Stimulated activated memory B cell treated with anti-CD40 and anti-IgM and Interleukin-4, amounts not matched to agents 10 μg/mL and 1 μg/mL and 100 μg/mL, for 72 hours (primary cell): ENCODE measurements at places on chromosomes 5 and 9.
A peak's percentile ranks its signal among the peaks of the same experiment; 100 is the strongest.

DNA sequence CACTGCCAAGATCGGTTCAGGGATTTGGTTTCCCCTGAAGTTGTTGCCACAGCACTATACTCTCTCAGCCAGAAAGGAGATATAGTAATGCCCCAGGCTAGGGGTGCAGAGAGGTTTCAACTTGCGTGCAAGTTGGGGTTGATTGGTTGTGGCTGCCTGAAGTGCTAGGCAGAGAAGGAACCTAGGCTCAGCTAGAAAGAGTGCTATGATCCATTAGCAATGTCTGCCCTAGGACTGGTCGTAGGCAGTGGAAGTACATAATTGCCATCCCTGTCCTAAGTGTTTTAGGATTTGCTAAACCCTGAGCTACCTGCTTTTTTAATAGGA lies 136.6 kb upstream of the SMIM23 start:
- ATAC-seq = no peak

DNA sequence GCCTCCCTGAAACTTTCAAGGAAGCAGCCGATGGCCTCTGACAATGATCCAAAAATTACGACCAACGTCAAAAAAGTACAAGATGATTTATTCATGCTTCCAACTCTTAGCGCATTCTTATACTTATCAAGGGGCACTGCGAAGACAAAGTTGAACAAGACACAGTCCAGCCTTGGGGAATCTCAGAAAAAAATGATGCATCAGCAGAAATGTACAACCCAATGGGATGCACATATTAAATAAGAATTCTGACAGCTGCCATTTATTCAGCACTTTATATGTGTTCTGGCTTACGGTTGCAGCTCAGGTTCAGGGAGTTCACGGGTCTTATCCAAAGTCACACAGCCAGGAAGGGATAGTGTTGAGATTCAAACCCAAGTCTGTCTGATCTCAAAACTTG lies 96.0 kb upstream of the CPLX2 start:
- no peak for ATAC-seq

- ATAC-seq = peak; percentile 42
These were observed 173.5 kb upstream of the FOXD4L5 start for GRCh38 chr9:65458465-65458864.

GRCh38 chr5:72947498-72947897 lies 8.3 kb upstream of the FCHO2 start:
- ATAC-seq = no peak

- ATAC-seq = no peak
These were observed 1578.8 kb upstream of the WWC1 start for GRCh38 chr5:166712447-166713185.

- ATAC-seq = no peak
These were observed 156.5 kb upstream of the NFIL3 start for GRCh38 chr9:91580136-91580535.

- ATAC-seq = no peak
These were observed 624.1 kb downstream of the ISL1 start for GRCh38 chr5:52007230-52007858.

DNA sequence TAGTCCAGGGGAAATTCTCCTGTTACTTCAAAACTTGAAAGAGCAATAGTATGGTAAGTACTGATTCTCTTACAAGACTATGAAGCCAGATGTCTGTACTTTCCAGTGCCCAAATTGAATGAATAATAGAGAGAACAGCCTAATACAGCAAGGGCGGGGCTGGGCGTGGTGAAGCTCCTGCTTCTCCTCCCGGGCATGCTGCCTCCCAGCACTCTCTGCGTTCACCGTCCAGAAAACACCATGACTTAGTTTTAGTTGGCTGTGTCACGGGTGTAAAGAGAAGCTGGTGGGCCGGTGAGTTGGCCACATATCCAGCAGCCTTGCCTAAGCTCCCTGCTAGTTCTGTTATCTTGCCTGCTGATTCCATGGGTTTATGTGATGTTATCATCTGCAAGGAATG lies 40.7 kb upstream of the ADAMTS2 start:
- ATAC-seq = no peak

DNA sequence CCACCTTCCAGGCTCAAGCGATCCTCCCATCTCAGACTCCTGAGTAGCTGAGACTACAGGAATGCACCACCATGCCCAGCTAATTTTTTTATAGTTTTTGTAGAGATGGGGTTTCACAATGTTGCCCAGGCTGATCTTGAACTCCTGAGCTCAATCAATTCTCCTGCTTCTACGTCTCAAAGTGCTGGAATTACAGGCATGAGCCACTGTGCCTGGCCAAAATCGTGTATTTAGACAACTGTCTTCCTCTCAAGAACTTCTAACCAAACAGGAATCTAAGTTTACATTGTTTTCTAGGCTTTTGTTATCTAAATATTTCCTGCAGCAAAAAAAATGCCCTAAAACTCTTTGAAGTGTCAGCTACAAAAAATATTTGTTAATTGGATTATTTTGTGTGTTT lies 78.8 kb downstream of the NLN start:
- ATAC-seq = no peak

DNA sequence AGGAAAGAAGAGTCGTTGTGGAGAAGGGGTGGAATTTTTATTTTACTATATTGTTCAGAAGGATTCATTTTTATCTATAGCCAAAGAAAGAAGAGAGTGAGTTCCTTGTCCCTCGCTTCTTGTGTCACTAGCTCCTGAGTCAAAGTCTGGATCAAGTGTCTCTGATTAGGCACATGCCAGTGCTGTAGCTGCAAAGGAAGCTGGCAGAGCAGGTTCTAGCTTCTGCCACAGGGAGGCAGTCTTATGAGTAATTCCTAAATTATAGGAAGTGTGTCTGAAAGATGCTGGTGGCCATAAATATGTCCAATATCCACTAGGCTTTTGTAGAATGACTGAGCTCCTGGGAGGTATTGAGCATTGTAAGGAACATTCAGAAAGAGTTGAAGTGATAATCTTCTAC lies 84.7 kb downstream of the DOCK2 start:
- no peak for ATAC-seq

- ATAC-seq = peak; percentile 82
These were observed 1173.4 kb upstream of the ACO1 start for GRCh38 chr9:31210978-31211570.

DNA sequence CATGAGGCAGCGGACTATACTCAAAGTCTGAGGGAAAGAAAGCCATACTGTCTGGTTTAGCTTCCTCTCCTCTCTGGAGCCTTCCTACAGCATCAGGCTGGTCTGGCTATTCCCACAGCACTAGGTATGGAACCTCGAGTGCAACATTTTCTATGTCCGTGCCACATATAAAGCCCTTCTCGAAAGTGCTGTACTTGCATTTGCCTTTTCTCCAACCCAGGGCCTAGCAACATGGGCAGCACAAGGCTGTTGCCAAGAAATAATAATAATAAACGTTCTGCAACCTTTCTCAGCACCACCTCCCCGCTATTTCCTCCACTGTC lies 804 bp downstream of the MED10 start:
- ATAC-seq = no peak

GRCh38 chr9:120698766-120699165 lies 15.5 kb downstream of the MEGF9 start:
- ATAC-seq = no peak

DNA sequence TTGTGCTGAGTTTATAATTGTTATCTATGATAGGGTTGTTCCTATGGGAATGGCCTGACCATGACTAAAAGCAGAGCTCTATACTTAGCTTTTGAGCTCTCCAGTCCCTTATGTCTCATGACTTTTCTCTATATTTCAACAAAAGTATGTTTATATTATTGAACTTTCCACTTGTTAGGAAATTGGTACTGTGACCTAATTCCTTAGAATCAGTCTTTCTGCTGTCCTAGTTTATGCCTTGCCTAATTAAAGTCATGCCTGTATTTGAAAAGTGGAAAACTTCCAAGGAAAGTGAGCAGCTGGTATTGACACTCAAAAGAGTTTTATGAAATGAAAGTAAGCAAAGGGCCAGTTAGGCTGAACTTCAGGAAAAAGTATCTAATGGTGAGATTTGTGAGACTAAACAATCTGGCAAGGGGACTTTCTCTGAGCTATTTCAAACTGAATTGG lies 68.6 kb downstream of the XRCC4 start:
- no peak for ATAC-seq

DNA sequence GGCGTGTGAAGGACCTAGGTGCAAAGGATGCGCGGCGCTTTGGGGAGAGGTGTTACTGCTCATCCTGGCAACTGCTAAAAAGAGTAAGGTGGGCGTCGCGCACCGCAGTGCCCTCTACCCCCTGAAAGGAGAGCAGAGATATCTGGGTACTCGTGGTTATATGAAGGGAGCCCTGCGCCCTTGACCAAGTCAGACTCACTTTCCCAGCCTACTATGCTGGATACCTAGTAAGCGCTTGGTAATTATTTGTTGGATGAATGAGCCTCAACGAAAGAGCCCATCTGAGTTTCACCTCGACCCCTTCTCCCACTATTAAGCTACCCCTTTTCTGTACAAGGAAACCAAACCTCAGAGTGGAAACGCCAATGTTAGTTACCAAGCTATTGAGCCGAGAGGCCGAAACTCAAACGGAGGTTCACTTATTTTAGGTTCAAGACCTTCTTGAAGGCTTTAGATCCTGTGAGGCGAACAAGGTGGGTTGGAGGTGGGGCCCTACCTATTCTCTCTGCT lies 8.0 kb downstream of the LHX6 start:
- ATAC-seq = no peak

DNA sequence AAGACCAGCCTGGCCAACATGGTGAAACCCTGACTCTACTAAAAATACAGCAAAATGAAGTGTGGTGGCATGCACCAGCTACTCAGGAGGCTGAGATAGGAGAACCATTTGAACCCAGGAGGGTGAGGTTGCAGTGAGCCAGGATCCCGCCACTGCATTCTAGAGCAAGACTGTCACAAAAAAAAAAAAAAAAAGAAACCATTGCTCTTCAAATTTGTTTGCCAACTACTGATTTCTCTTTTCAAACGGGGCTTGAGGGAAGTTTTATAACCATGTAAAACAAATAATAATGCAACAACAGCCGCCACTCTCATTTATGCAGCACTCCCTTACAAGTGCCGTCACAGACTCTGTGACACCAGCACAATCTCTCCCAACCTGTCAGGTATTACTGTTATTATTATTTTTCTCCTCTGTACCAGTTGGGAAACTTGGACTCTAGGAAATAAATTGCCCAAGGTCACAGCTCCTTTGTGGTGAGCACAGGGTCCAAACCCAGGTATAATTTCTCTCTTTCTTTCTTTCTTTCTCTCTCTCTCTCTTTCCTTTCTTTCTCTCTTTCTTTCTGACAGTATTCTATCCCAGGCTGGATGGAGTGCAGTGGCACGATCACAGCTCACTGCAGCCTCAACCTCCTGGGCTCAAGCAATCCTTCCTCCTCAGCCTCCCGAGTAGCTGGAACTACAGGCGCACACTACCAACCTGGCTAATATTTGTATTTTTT lies 25.4 kb downstream of the SERINC5 start:
- ATAC-seq = no peak

DNA sequence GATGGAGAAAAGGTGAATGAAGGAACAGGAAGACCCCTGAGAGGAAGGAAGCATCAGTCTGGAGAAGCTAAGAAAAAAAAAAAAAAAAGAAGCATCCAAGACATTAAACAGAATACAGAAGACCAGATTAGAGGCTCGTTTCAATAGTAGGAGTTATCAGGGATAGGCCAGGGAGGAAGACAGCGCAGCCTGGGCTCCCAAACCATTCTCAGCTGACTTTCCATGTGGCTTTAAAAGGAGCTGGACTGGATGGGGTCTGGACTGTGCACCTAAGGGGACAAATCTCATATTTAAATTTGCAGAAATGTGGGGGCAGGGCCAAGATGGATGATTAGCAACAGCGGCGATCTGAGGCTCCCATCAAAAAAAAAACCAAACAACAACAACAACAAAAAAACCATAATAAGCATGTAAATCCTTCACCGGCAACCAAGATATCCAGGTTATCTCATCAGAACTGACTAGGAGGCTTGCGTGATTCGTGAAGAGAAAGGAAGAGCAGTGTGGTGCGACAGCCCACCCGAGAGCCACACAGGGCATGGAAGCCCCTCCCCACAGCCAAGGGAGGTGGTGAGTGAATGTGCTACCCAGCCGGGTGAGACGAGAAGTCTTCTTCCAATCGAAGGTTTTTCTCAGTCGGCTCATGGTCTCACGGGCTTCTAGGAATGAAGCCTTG lies 114.9 kb upstream of the ADAMTS16 start:
- ATAC-seq = no peak
